Chondrocyte (in vitro differentiated cells): ENCODE measurements at places on chromosomes 16 and 17. TPM values are rescaled to one million over a fixed set of nuclear protein-coding genes. Genes with fewer than 3 reads are reported as not detected.

The STH gene
- total RNA-seq, result not detected in 3 replicates

The STX4 gene
- 43.4 to 54.1 TPM (median 48.0 TPM) in 3 replicates for total RNA-seq

The C17orf78 gene
- total RNA-seq, result not detected in 3 replicates

The KRTAP3-1 gene
- total RNA-seq, result not detected in 3 replicates

The ORAI3 gene
- total RNA-seq, result 10.3 to 16.0 TPM (median 15.6 TPM) in 3 replicates

The KRTAP16-1 gene
- not detected in 3 replicates for total RNA-seq

The PIPOX gene
- total RNA-seq, result 1.5 to 2.3 TPM (median 2.2 TPM) in 3 replicates

The OTOA gene
- 0.10 TPM in 1 of 3 replicates, not detected in the others for total RNA-seq

The SYT17 gene
- 0.46 to 0.97 TPM (median 0.60 TPM) in 3 replicates for total RNA-seq

The HOXB6 gene
- not detected in 3 replicates for total RNA-seq

The KRTAP2-1 gene
- not detected in 3 replicates for total RNA-seq

The CCDC78 gene
- 1.8 to 3.9 TPM (median 2.5 TPM) in 3 replicates for total RNA-seq

The SCGB1C2 gene
- not detected in 3 replicates for total RNA-seq

The SDR42E1 gene
- not detected in 3 replicates for total RNA-seq

The SERPINF2 gene
- 0.15 to 0.24 TPM (median 0.15 TPM) in 3 replicates for total RNA-seq

The CES5A gene
- not detected in 3 replicates for total RNA-seq

The TNFAIP1 gene
- 52.0 to 79.5 TPM (median 74.0 TPM) in 3 replicates for total RNA-seq

The LITAFD gene
- total RNA-seq, result not detected in 3 replicates

The DDX19B gene
- total RNA-seq, result 22.9 to 26.0 TPM (median 24.5 TPM) in 3 replicates

The EXOC3L1 gene
- not detected in 3 replicates for total RNA-seq

The CNTROB gene
- 28.7 to 29.2 TPM (median 29.2 TPM) in 3 replicates for total RNA-seq

The CCL13 gene
- total RNA-seq, result not detected in 3 replicates

The PYY gene
- not detected in 3 replicates for total RNA-seq

The TOX3 gene
- total RNA-seq, result not detected in 3 replicates

The PTRH2 gene
- total RNA-seq, result 18.0 to 24.1 TPM (median 20.9 TPM) in 3 replicates

The PLXDC1 gene
- 11.1 to 40.5 TPM (median 37.4 TPM) in 3 replicates for total RNA-seq

The CTF1 gene
- 3.7 to 5.7 TPM (median 4.2 TPM) in 3 replicates for total RNA-seq

The CDH16 gene
- total RNA-seq, result not detected in 3 replicates

The GPRC5C gene
- total RNA-seq, result 18.0 to 47.8 TPM (median 47.0 TPM) in 3 replicates

The MT1E gene
- 23.2 to 35.8 TPM (median 31.4 TPM) in 3 replicates for total RNA-seq

The SAMD14 gene
- total RNA-seq, result 26.0 to 29.4 TPM (median 27.6 TPM) in 3 replicates

The CD7 gene
- not detected in 3 replicates for total RNA-seq

The NKD1 gene
- 5.6 to 8.0 TPM (median 7.8 TPM) in 3 replicates for total RNA-seq

The MT4 gene
- total RNA-seq, result not detected in 3 replicates

The GP1BA gene
- total RNA-seq, result not detected in 3 replicates

The TEX19 gene
- total RNA-seq, result not detected in 3 replicates

The CNTNAP4 gene
- total RNA-seq, result not detected in 3 replicates

The TRPV2 gene
- 1.6 to 47.6 TPM (median 43.5 TPM) in 3 replicates for total RNA-seq

The TMEM220 gene
- total RNA-seq, result 4.4 to 7.9 TPM (median 7.6 TPM) in 3 replicates

The RNPS1 gene
- 109 to 122 TPM (median 111 TPM) in 3 replicates for total RNA-seq

The KRTAP2-2 gene
- not detected in 3 replicates for total RNA-seq

The PDILT gene
- not detected in 3 replicates for total RNA-seq

The GRB7 gene
- 0.46 to 0.68 TPM in 2 of 3 replicates, not detected in the other for total RNA-seq

The SLX4 gene
- 9.3 to 11.8 TPM (median 9.9 TPM) in 3 replicates for total RNA-seq

The IRF8 gene
- total RNA-seq, result not detected in 3 replicates

The CFAP119 gene
- total RNA-seq, result 6.3 to 10.0 TPM (median 7.1 TPM) in 3 replicates

The CCDC144A gene
- total RNA-seq, result 0.56 to 1.1 TPM (median 0.82 TPM) in 3 replicates

The MYO15B gene
- 15.9 to 20.9 TPM (median 16.0 TPM) in 3 replicates for total RNA-seq

The PIRT gene
- not detected in 3 replicates for total RNA-seq

The KRTAP9-4 gene
- total RNA-seq, result not detected in 3 replicates
